Fibroblast of skin of right quadriceps (primary cell): ENCODE measurements at places on chromosomes 5 and 9.
A peak's percentile ranks its signal among the peaks of the same experiment; 100 is the strongest.

GRCh38 chr5:160434022-160434531 is 12.4 kb downstream of the PTTG1 start:
- DNase-seq: peak; percentile 23

- DNase-seq: no peak
Observed at GRCh38 chr5:170501931-170502330, 1.9 kb upstream of the KCNIP1 start.

DNA sequence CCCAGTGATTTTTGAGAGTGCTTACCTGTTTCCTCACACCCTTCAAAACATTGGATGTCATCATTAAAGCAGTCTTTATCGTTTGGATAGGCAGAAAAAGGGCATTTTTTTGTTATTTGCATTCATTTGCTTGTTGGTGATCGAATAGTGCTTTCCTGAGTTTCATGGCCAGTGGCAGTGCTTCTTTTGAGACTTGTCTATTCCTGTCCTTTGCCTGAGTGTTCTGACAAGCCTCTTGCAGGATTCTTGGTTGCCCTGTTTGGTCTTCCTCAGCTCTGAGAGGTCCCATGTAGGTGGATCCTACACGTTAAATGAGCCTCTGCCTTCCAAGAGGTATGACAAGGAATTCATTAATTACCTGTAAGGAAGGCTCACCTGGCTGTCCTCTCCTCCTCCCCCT is 52.8 kb downstream of the DAB2IP start:
- DNase-seq: no peak

GRCh38 chr5:145787001-145787400 is 48.1 kb downstream of the PRELID2 start:
- DNase-seq: no peak

GRCh38 chr9:135759676-135760300 is 57.8 kb downstream of the KCNT1 start:
- DNase-seq: no peak

GRCh38 chr5:107805824-107806223 is 135.1 kb upstream of the EFNA5 start:
- no peak for DNase-seq

DNA sequence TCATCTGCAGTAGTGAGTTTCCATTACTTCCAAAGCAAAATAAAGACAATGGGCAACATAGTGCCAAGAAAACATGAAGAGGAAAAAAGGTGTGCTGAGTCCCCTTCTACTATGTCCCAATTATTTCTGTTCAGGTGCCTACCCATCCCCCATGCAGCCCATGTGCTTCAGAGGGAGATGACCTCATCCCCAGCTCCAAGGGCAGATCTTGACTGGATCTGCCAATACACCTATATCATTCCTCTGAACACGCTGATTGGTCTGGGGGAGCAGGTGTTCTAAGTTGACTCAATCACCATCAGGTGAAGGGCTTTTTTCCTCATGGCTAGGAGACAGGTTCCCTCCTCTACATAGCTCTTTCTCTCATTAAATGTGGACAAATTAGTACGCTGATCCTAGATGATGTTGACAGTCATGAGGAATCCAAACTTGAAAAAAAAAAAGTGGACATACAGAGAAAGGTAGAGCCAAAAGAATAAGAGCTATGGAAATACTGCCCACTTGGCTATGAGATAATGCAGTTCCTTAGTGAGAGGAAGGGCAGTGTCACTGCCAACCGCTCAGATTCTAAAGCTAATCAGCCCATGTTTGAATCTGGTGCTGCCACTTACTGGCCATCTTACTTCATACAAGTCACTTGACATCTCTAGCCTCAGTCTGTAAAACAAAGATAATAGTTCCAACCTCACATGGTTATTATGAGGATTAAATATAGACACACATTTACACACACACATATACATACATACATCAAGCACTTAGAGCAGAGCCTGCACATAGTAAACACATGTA is 23.1 kb downstream of the PRELID2 start:
- DNase-seq: peak; percentile 18

GRCh38 chr9:92297611-92298010 is 4.1 kb upstream of the IARS1 start:
- DNase-seq: no peak

GRCh38 chr5:72760259-72760658 is 56.2 kb upstream of the TNPO1 start:
- DNase-seq: no peak

DNA sequence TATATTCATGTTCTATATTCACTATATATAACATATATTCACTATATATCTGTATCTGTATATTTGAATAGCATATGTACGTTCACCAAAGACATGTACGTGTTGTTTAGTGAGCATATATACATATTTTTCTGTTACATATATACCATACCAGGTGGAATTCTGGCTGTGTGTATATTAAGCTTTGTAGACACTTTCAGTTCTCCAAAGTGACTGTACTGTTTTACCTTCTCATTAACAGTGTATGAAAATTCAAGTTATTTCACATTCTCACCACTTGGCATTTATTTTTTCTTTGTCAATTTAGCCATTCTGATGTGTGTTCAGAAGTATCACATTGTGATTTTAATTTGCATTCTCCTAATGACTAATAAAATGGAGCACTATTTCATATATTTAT is 52.2 kb downstream of the DROSHA start:
- DNase-seq: no peak
